ENCODE measurements at places on chromosomes 7 and 10.
A peak's percentile ranks its signal among the peaks of the same experiment; 100 is the strongest.

GRCh38 chr10:114262496-114262895 is 23.4 kb downstream of the VWA2 start:
- no peak for DNase-seq

GRCh38 chr10:76311752-76312636 is 880.6 kb downstream of the LRMDA start:
- DNase-seq = peak; percentile 54

DNA sequence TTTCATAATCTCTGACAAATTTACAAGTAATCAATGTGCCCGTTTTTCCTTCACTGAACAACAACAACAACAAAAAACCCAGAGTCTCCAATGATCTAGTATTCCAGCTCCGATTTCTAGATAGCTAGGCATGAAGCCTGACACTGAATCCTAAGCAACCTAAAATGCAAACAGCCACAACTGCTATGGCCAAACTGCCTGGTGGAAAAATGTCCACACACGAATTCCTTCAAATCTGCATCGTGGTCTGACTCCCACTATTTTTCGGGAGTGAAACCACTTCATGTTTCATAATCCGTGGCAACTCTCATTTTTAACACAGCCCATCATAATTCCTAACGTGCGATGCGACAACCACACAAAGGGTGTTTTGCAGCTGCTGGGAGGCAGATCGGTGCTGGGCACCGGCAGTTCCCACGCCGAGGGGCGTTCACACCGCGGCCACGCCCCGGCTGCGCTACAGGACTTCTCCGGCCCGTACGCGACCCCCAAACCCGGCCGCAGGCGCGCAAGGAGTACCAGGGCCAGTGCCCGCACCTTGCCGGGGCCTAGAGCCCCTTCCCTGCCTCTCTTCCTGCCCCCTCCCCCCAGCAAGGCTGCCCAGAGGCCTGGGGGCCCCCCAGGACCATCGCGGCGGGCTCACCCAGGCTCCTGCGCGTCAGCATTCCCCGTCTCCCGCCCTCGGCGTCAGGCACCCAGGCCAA is 814 bp downstream of the RUFY2 start:
- peak; percentile 70 for DNase-seq

DNA sequence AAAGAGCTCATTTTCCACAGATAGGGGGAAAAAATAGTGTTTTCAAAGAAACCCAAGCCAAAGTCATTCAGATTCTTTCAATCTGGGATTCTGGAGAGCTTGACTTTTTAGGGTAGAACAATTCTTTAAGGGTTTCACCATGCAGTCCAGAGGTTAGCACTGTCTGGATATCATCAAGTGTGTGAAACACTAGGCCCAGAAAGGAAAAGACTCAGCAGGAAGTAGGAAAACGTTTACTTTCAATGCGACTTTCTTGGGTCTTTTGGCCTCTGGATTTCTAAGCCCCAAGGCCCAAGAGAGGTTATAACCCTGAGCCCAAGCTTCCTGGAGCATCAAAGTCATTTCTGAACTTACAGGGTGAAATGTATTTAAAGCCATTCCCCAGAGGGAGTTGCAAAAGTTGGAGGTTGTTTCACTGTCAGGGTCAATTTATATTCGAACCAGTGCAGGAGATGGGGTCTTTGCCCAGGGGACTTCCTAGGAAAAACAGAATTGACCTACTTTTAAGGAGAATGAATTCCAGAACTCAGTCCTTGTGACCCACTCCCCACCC is 158.0 kb downstream of the C7orf25 start:
- no peak for DNase-seq

DNA sequence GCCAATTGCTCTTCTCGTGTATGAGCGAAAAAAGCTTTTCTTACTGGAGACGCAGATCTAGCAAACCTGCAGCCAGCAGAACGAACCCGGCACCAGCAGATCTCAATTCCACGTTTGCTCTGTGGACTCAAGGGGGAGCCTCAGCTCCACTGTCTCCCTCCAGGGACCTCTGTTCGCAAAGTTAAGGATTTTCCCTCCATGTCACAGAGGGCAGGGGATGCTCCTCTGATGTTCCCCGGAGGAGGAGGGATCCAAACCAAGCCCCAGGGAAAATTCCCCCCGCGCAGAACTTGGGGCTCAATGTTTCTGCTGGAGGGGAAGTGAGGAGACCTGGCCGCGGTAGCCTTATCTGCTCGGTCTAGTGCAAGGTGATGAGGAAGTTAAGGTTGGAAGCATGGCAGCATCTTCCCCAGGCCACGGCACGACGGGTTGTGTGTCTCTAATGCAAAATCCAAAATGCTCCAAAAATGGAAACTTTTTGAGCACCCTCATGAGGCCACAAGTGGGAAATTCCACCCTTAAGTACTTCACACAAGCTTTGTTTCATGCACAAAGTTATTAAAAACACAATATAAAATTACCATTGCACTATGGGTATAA is 9.0 kb downstream of the IQCE start:
- DNase-seq = peak; percentile 47

GRCh38 chr7:47534322-47535034 is 47.4 kb downstream of the TNS3 start:
- no peak for DNase-seq

- peak; percentile 66 for DNase-seq
Measured at GRCh38 chr7:22725585-22725984, 1.4 kb upstream of the IL6 start.

- peak; percentile 74 for DNase-seq
Measured at GRCh38 chr10:121886997-121887622, 40.7 kb downstream of the ATE1 start.

GRCh38 chr7:23055582-23056178 is 41.8 kb upstream of the HYCC1 start:
- DNase-seq = peak; percentile 82

GRCh38 chr10:61669161-61669725 is 6.5 kb downstream of the CABCOCO1 start:
- no peak for DNase-seq

DNA sequence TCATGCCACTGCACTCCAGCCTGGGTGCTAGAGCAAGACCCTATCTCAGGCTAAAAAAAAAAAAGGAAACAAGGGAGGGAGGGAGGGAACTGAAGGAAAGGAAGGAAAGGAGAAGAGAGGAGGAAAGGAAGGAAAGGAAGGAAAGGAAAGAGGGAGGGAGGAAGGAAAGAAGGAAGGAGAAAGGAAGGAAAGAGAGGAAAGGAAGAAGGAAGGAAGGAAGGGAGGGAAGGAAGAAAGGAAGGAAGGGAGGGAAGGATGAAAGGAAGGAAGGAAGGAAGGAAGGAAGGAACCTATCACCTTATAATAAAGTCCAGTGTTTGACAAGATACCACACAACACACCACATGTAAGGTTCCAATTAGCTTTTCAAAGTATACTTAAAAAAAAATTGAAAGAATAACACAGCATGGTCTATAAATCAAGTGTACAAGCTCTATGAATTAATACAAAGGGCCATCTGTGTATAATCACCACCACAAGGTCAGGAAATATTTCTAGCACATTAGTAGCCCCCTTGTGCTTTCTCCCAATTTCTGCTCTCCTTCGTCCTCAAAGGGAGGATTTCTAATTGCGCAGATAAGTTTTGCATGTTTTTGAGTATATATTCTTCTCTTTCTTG is 26.4 kb downstream of the RNF216 start:
- no peak for DNase-seq

DNA sequence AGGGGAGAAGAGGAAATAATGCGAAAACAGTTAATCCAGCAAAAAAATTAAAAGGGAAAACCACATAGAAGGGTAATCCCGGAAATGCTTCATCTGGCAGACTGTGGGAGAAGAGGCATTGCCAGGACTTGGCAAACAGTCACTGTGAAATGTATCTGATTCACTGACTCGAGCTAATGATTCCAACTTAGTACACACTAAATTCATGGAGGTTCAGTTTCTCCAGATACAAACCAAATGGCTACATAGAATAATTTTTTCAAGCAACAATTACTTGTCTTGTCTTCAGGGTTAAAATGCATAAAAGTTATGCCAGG is 36.4 kb downstream of the GDI2 start:
- DNase-seq = peak; percentile 59

DNA sequence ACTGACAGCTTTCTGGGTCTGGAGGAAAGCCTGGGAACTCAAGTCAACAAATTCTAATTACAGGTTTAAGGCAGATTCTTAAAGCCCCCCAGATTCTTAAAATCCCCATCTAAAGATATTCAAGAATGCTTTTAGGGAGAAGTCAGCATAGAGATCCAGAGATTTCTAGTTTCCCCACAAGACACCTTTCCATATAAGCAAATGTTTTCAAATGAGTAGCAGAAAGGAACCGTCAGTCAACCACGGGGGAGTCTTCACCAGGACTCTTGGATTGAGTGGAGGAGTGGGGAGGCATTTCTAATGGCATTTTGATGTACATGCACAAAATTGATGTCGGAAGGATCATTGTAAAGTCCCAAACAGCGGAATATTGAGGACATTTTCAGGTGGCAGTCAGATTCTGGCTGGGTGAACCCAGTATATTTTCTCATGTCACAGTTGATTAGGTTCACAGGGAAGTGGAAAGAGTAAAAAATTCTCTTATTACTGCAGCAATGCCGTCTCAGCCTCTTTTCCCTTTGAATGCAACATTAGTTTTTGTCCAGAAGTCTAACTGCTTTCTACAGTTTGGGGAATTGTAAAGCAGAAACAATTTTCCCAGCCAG is 191.7 kb upstream of the YAE1 start:
- DNase-seq = no peak

DNA sequence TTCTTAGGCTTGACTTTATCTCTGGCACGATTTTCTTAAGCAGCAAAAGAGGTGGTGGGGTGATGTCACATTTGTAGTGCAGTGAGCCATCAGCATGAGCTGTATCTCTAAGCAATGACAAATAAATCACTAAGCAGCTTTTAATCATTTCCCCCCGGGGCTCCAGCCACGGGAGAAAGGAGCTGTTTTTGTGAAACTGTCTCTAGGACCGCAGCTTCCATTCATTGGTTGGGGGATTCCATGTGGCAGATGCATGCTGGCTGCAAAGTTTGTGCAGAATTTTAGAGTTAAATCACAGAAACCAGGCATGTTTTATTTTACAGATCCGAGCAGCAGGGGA is 464 bp downstream of the KIAA1217 start:
- peak; percentile 12 for DNase-seq

DNA sequence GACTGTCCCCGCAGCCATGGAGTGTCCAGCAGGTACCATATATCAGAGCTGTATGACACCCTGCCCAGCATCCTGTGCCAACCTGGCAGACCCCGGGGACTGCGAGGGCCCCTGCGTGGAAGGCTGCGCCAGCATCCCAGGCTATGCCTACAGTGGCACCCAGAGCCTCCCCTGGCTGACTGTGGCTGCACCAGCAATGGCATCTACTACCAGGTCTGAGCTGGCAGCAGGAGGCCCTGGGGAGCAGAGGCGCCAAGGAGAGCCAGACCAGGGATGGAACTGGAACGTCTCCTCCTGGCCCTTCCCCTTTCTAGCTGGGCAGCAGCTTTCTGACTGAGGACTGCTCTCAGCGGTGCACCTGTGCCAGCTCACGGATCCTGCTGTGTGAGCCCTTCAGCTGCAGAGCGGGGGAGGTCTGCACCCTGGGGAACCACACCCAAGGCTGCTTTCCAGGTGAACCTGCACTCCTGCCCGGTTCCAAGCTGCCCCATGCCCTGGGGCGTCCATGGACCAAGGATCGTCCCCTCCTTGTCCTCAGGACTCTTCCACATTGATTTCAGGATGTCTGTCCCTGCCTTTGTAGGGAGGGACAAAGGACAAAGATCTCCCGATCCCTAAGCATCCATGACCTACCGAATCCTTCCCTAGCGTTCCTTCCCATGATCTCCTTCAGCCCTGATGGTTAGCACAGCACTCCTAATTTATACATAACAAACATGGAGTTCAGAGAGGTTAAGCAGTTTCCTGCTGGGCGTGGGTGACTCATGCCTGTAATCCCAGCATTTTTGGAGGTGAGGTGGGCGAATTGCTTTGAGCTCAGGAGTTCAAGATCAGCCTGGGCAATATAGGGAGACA is 33.3 kb downstream of the EPHB4 start:
- no peak for DNase-seq

DNA sequence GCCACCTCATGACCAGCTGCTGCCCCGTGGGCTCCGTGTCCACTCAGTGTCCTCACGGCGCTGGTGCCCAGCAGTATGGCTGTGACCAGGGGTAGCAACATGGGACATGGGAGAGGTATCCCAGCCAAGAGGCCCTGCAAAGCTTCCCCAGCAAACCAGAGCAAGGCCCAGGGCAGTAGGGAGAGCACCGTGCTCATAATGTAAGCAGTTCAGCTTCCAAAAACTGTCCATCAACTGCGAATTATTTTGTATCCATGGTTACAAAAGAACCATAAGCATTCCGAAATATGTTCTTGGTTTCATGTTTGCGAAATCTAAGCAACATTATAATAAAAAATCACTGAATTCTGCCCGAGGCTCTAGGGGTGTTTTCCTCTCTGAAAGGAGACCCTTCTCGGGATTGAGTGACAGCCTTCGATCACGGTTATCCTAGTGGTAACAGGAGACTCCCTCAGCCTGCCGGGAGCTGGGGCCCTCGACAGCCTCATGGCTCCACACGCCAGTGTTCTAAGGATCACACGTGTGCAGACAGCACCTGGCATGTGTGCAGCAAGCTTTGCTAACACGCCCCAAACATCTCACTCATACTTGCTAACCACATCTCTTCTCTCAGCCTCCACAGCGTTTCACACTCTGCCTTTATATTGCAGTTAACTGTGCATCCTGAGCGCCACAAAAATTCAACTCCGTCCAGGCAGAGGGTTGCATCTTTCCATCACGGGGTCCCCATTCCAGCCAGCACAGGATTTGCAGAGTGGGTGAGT is 117.6 kb downstream of the DIP2C start:
- DNase-seq = no peak

DNA sequence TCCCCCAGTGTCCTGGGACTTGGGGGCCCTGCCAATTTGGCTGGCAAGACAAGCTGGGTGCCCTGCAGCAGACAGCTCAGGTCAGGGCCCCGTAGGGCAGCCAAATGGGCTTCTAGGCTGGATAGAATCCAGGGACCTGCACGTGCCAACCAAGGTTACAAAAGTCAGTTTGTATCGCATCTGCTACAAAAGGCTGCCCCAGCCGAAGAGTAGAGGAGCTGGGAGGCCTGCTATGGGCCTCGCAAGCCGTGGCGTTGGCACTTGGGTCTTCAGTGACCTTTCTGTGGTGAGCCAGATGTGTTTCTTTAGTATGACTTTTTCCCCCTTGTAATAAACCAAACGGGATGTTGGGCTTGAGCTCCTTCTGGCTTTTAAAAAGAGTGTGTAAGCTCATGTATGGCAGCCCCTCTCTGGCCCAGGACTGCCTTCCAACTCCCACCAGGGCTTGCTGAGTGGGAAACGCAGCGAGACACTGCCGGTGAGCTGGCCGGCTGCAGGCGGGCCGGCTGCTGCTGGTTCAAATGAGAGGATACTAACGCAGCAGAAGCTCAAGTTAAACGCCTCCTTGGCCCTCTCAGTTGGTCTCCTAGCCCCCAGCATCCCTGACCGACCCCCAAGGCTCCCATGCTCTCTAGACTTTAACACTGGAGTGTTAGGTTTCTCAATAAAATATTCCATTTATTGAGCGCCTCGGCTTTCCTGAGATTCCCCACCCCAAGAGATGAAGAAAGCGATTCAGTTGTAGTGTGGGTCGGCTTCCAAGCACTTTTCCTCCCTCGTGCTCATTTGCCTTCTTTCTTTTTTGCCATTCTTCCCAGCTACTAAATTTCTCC is 3.1 kb upstream of the HOXA10 start:
- DNase-seq = no peak

- no peak for DNase-seq
Measured at GRCh38 chr10:60170250-60170649, 219.4 kb downstream of the ANK3 start.
